Glutamatergic neuron (in vitro differentiated cells): ENCODE measurements at places on chromosomes 4 and X. TPM values are rescaled to one million over a fixed set of nuclear protein-coding genes. Genes with fewer than 3 reads are reported as not detected.
A peak's percentile ranks its signal among the peaks of the same experiment; 100 is the strongest.

The SLC34A2 gene
- total RNA-seq: 2.1 TPM

The ADGRG2 gene
- total RNA-seq: 0.39 TPM

The WAS gene
- total RNA-seq: 2.6 TPM

The CENPVL1 gene
- not detected for total RNA-seq

The TCEAL2 gene
- 6.3 TPM for total RNA-seq

The TLL1 gene
- total RNA-seq: 0.15 TPM

The SOWAHB gene
- 0.17 TPM for total RNA-seq

The TNMD gene
- total RNA-seq: not detected

DNA sequence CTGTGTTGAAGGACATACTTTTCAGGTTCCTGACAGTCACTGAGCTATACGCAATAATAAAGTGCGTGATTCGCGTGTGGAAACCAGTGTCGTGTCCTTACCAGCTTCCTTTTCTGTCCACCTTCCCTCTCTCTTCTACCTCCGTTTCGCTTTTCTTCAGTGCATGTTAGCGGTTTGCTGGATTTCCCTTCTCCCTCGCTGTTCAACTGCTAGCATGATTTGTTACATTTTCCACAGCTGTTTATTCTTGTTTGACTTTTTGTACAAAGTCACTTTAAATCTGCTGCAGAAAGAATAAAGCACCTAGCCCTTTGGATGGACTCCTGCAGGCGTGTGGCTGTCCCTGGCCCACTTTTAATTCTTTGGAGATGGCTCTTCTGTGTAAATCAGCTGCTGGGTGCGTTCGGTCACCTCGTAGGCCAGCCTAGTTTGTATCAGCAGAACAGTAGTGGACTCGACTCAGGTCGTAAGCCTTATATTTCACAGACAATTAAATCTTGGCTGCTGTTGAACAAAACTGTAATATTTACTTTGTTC lies 8.9 kb upstream of the HAND2 start:
- H3K4me1 ChIP-seq: peaks cover 4% of the 10 kb centered on the region
- DNase-seq: no peak
- H3K4me3 ChIP-seq: peak overlapping the region; percentile 78
- H3K27ac ChIP-seq: no peak overlapping the region
- H3K36me3 ChIP-seq: peaks cover 5% of the 10 kb centered on the region

GRCh38 chr4:82618103-82618720 lies 56.4 kb upstream of the TMEM150C start:
- H3K27me3 ChIP-seq: no peaks in the 10 kb centered on the region
- no peak for DNase-seq
- H3K27ac ChIP-seq: no peak overlapping the region

- no peak for DNase-seq
- no peak overlapping the region for H3K4me3 ChIP-seq
- no peak overlapping the region for H3K27ac ChIP-seq
- H3K36me3 ChIP-seq: no peaks in the 10 kb centered on the region
- no peaks in the 10 kb centered on the region for H3K27me3 ChIP-seq
Observed at GRCh38 chr4:23888421-23889319, 1.2 kb downstream of the PPARGC1A start.

DNA sequence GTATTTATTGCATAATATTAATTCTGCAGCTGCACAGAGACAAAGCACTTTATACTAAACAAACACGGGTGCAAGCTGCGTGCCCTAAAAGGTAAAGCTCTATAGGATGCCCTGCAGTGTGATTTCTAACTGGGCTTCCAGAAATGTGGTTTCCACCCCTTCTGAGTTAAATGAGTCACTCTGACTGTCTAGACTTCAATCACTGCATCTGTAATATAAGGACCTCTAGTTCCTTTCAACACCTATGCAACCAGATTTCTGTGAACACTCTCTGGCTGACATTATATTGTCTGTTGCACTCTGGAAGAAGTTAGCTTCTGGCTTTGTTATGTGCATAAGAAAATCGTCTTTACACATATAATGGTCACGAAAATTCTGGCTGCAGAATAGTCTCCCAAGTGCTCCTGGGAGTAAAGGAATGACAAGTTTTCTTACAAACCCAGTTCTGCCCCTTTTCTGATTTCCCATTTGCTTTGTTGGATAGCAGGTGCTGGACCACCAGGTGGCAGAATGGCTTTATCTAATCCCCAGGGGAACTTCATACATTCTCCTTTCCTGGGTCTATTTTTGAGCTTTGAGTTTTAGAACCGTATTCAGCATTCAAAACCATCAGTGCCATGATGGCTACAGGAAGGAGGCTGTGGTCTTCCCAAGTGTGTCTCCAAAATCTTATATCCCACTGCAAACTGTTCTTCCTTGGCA lies 842.2 kb downstream of the STIM2 start:
- H3K36me3 ChIP-seq: no peaks in the 10 kb centered on the region
- H3K27ac ChIP-seq: no peak overlapping the region
- H3K4me1 ChIP-seq: no peaks in the 10 kb centered on the region
- H3K27me3 ChIP-seq: no peaks in the 10 kb centered on the region

- H3K27ac ChIP-seq: peak overlapping the region; percentile 25
- H3K36me3 ChIP-seq: no peaks in the 10 kb centered on the region
- peak overlapping the region; percentile 36 for H3K4me3 ChIP-seq
Observed at GRCh38 chr4:123452616-123453015, 56.0 kb downstream of the SPRY1 start.

GRCh38 chr4:54746218-54746617 lies 88.5 kb downstream of the KIT start:
- H3K36me3 ChIP-seq: peaks cover 4% of the 10 kb centered on the region
- H3K4me1 ChIP-seq: no peaks in the 10 kb centered on the region
- no peak for DNase-seq
- no peak overlapping the region for H3K4me3 ChIP-seq

DNA sequence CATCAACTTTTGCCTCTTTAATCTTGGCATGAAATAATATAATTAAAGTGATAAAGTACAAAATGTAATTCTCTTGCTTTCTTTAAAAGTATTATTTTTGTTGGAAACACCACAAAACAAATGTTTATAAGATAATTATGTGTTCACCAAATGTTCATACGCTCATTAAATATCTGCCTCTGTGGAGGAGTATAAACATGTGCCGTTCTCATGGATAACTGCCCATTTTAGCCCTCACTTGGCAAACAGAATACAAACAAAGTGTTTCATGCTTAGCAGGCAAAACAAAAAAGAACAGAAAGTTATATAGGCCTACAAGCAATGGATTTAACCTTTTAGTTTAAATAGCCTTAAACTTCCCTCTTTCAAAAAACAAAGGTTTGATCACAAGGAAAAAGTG lies 800.5 kb upstream of the DIAPH2 start:
- no peak overlapping the region for H3K4me3 ChIP-seq
- no peaks in the 10 kb centered on the region for H3K27me3 ChIP-seq
- no peak for DNase-seq
- no peak overlapping the region for H3K27ac ChIP-seq
- H3K4me1 ChIP-seq: no peaks in the 10 kb centered on the region

GRCh38 chrX:8034058-8034457 lies 106.8 kb upstream of the PNPLA4 start:
- DNase-seq: no peak
- no peaks in the 10 kb centered on the region for H3K36me3 ChIP-seq
- no peak overlapping the region for H3K27ac ChIP-seq
- no peaks in the 10 kb centered on the region for H3K27me3 ChIP-seq

DNA sequence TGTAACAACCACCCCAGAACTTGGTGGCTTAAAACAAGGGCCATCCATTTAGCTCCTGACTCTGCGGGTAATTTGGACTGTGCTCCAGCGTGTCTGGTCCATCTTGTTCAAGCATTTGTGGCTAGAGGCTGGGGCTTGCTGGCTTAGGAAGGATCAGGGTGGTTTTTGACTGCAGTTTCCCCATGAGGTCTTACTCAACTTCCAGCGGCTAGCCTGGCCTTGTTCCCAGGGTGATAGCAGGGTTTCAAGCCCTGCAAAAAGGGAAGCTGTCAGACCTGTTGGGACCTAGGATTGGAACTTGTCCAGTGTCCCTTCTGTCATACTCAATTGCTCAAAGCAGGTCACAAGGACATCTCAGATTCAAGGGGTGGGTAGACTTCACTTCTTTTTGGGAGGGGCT lies 205.9 kb downstream of the STIM2 start:
- H3K27me3 ChIP-seq: no peaks in the 10 kb centered on the region
- no peak for DNase-seq

GRCh38 chr4:2825740-2826139 lies 17.9 kb upstream of the ADD1 start:
- H3K4me3 ChIP-seq: no peak overlapping the region
- H3K27ac ChIP-seq: no peak overlapping the region
- no peaks in the 10 kb centered on the region for H3K27me3 ChIP-seq

GRCh38 chr4:165787516-165788274 lies 85.3 kb upstream of the TLL1 start:
- no peak overlapping the region for H3K4me3 ChIP-seq
- no peaks in the 10 kb centered on the region for H3K27me3 ChIP-seq
- no peak for DNase-seq
- H3K4me1 ChIP-seq: peaks cover 6% of the 10 kb centered on the region
- no peak overlapping the region for H3K27ac ChIP-seq
